ENCODE measurements at places on chromosomes 3 and 15. TPM values are rescaled to one million over a fixed set of nuclear protein-coding genes. Genes with fewer than 3 reads are reported as not detected.

GRCh38 chr3:57026944-57027343, 33.5 kb upstream of the SPATA12 start:
- H3K27ac ChIP-seq = no peak overlapping the region
- H3K36me3 ChIP-seq = no peaks in the 10 kb centered on the region
- no peaks in the 10 kb centered on the region for H3K4me1 ChIP-seq
- DNase-seq = no peak
- H3K4me3 ChIP-seq = no peak overlapping the region
- H3K27me3 ChIP-seq = no peaks in the 10 kb centered on the region

DNA sequence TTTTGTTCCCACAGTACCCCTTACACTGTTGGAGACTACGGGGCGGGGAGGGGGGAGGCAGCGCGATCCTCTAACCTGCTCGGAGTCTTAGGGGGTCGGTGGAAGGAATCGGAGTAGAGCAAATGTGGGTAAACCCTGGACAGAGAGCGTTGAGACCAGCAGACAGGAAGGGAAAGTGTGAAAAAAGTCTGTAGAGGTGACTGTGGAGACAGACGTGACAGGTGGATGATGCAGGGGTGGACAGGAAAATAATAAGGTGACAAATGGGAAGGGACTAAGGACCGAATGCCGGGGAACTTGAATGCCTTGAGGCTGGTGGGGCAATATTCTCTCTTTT, 424 bp downstream of the EAF2 start:
- DNase-seq = no peak
- H3K36me3 ChIP-seq = no peaks in the 10 kb centered on the region
- peak overlapping the region; percentile 86 for H3K4me3 ChIP-seq
- H3K4me1 ChIP-seq = no peaks in the 10 kb centered on the region

DNA sequence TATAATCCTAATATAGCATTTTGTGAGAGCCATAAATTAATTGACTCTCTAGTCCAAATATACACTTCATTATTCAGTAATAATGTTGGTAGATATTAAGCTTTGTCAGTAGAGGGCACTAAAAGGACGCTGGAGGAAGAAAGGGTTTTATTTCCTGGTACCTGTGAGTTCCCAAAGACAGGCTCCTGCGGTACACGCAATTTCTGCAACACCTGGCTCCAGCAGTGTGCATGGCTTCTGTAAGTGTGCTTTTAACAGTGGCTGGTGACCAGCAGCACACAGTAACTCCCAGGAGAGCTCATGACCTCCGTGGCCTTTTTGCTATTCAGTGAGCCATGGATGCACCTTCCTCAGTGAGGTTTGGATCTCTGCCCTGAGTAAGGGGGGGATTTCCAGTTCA, 338.3 kb upstream of the ZNF385D start:
- no peaks in the 10 kb centered on the region for H3K36me3 ChIP-seq
- H3K27me3 ChIP-seq = no peaks in the 10 kb centered on the region
- H3K4me1 ChIP-seq = no peaks in the 10 kb centered on the region
- H3K27ac ChIP-seq = no peak overlapping the region
- DNase-seq = no peak

DNA sequence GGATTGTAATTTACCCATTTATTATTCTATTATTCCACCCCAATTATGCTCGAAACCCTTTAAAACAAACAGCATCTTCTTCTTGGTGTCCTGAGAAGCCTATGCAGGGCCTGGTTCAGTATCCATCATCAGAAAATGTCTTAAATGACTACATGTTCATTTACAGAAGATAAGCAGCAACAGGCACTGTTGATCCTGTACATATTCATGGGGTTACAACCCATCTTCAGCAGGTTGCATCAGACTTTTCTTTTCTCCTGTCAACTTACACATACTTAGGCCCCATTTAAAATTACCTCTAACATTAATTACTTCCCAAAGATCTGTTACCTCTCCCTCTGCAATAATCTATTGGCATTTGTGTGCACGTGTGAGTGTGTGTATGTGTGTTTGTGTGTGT, 18.9 kb downstream of the TUSC7 start:
- no peak for DNase-seq
- H3K36me3 ChIP-seq = no peaks in the 10 kb centered on the region
- H3K27me3 ChIP-seq = no peaks in the 10 kb centered on the region
- H3K4me3 ChIP-seq = no peak overlapping the region
- no peak overlapping the region for H3K27ac ChIP-seq

- no peaks in the 10 kb centered on the region for H3K36me3 ChIP-seq
- DNase-seq = no peak
- H3K4me1 ChIP-seq = no peaks in the 10 kb centered on the region
- H3K27ac ChIP-seq = no peak overlapping the region
- H3K4me3 ChIP-seq = no peak overlapping the region
These were observed 8.5 kb upstream of the SLC24A5 start for GRCh38 chr15:48112242-48112641.

DNA sequence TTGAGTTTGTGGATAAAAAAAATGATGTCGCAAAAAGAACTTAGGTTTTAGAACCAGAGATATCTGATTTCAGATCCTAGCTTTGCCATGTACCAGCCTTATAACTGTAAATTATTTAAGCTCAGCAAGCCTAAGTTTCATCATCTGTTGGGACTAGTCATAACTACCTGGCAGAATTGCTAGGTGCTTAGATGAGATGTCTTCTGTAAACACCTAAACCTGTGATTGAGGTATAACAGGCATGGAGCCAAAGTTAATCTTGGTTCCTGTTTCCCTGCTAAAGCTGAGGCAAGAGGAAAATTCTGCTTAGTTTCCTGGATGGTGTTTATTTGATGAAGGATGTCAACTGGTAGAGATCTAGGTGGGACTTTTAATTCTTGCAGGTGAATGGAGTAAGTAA, 331.3 kb upstream of the RBMS3 start:
- H3K27me3 ChIP-seq = no peaks in the 10 kb centered on the region
- no peak overlapping the region for H3K4me3 ChIP-seq
- no peak overlapping the region for H3K27ac ChIP-seq
- DNase-seq = no peak
- H3K4me1 ChIP-seq = no peaks in the 10 kb centered on the region

DNA sequence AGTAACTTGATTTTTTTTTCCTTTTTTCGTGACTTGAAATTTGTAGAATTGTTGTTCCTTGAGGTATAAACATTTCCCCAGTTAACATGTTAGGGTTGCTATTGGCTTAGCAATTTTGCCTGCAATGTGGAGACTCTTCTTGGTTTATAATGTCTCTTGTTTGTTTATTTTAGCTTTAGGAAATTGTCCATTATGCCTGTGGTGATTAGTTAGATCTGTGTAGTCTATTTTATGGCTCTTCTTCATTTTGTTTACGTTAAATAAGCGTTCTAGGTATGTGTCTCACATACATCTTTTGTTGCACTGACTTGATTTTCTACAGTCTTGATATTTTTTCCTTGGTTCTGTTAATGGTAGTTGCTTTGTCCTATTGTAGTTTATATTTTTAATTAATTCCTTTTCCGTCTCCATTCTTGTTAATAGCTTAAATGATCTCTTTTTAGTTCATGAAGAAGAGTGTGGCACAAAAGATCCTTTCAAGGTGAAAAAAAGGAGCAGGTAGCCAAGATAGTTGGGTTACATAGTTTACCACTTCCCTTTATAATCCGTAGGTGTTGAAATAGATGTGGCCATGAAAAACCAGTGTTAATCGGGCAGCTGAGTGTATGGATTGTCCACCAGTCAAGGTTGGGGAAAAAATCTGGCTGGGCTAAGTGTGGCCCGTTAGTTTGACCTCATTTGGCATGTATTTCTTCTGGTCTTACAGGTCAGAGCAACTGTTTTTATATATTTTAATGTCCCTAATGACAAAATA, 12.1 kb downstream of the IQGAP1 start:
- peak overlapping the region; percentile 19 for H3K4me3 ChIP-seq
- no peaks in the 10 kb centered on the region for H3K36me3 ChIP-seq
- no peak for DNase-seq
- no peaks in the 10 kb centered on the region for H3K27me3 ChIP-seq
- peaks cover 21% of the 10 kb centered on the region for H3K4me1 ChIP-seq

DNA sequence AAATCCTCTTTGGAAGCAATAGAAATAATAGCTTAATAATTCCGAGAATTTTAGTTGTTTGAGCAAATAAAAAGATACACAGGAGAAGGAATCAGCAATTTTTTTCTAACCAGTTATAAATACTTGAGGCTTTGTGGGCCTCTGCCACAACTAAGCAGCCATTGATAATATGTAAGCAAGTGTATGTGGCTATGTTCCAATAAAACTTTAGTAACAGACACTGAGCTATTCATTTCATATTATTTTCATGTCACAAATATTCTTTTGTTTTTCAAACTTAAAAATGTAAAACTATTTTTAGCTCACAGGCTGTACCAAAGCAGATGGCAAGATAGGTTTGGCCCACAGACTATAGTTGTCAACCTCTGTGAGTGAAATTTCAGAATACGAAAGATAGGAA, 85.7 kb downstream of the MSL2 start:
- no peaks in the 10 kb centered on the region for H3K27me3 ChIP-seq
- H3K4me1 ChIP-seq = no peaks in the 10 kb centered on the region
- no peak overlapping the region for H3K4me3 ChIP-seq
- no peak overlapping the region for H3K27ac ChIP-seq
- H3K36me3 ChIP-seq = no peaks in the 10 kb centered on the region

DNA sequence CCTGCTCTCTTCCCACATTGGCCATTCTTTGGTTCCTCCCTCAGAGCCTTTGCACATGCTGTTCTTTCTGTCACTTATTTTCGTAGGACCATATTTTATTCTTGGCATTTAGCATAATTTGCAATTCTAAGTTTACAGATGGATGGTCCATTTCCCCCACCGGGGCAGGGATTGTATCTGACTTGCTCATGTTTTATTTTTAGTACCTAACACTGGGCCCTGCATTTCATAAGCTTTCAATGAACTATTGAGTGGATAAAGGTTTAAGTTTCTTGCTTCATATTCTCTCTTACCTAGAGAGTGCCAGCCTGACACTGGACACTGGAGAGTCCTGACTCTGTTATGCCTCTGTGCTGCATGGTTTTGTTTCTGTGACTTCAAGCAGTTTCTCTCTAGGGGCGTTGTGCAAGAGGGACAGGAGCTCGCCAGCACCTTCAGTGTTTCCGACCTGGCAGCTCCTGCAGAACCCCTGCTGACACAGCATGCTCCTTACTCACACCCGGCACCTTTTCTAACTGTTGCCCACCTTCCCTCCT, 87.4 kb downstream of the FLNB start:
- H3K4me1 ChIP-seq = no peaks in the 10 kb centered on the region
- H3K27ac ChIP-seq = no peak overlapping the region
- H3K27me3 ChIP-seq = no peaks in the 10 kb centered on the region
- no peaks in the 10 kb centered on the region for H3K36me3 ChIP-seq

- H3K27me3 ChIP-seq = no peaks in the 10 kb centered on the region
- no peaks in the 10 kb centered on the region for H3K36me3 ChIP-seq
- H3K4me3 ChIP-seq = no peak overlapping the region
- no peak overlapping the region for H3K27ac ChIP-seq
- no peak for DNase-seq
- no peaks in the 10 kb centered on the region for H3K4me1 ChIP-seq
These were observed 35.1 kb upstream of the PTPRG start for GRCh38 chr3:61526308-61526707.

DNA sequence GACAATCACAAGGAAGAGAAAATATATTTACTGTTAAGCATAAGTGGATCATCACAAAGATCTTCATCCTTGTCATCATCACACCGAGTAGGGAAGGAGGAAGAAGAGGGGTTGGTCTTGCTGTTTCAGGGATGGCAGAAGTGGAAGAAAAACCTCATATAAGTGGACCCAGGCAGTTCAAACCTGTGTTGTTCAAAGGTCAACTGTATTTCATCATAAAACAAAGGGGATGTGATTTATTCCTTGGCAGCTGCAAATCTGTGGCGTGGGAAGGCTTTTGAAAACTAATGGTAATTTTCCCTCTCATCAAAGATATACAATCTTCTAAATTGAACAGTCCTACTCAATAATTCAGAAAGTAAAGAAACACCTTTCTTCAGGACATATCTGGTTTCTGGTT, 129.9 kb upstream of the ABI3BP start:
- no peaks in the 10 kb centered on the region for H3K4me1 ChIP-seq
- no peak for DNase-seq
- H3K4me3 ChIP-seq = no peak overlapping the region
- H3K36me3 ChIP-seq = no peaks in the 10 kb centered on the region
- no peaks in the 10 kb centered on the region for H3K27me3 ChIP-seq

DNA sequence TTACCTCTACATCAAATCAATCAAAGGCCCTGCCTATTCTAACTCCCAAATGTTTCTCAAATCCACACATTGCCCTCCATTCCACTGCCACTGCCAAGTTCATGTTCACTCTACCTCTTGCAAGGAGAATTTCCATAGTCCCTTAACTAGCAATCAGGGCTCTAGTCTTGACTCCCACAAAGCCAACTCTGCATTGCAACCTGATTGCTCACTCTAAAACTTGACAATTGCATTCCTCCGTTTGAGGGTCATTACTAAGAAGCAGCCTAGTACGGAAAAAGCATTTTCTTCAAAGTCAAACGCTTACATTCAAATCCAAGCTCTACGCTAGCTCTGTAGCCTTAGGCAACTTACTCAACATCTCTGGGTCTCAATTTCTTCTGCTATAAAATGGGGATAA, 1.2 kb downstream of the CPA3 start:
- no peak overlapping the region for H3K4me3 ChIP-seq
- no peaks in the 10 kb centered on the region for H3K36me3 ChIP-seq
- DNase-seq = no peak
- no peak overlapping the region for H3K27ac ChIP-seq
- no peaks in the 10 kb centered on the region for H3K4me1 ChIP-seq

- no peaks in the 10 kb centered on the region for H3K4me1 ChIP-seq
- H3K27ac ChIP-seq = peak overlapping the region; percentile 93
- H3K36me3 ChIP-seq = no peaks in the 10 kb centered on the region
- H3K4me3 ChIP-seq = peak overlapping the region; percentile 97
These were observed 1.0 kb downstream of the RFX7 start for GRCh38 chr15:56242576-56243162.

GRCh38 chr3:109644746-109645145, 307.4 kb upstream of the DPPA4 start:
- no peak overlapping the region for H3K27ac ChIP-seq
- H3K27me3 ChIP-seq = no peaks in the 10 kb centered on the region
- no peaks in the 10 kb centered on the region for H3K36me3 ChIP-seq
- H3K4me3 ChIP-seq = no peak overlapping the region
- no peak for DNase-seq

GRCh38 chr3:181917027-181917426, 205.3 kb downstream of the SOX2 start:
- no peak overlapping the region for H3K4me3 ChIP-seq
- no peak for DNase-seq
- H3K36me3 ChIP-seq = no peaks in the 10 kb centered on the region
- H3K27ac ChIP-seq = no peak overlapping the region
- no peaks in the 10 kb centered on the region for H3K27me3 ChIP-seq
- no peaks in the 10 kb centered on the region for H3K4me1 ChIP-seq

GRCh38 chr3:136120373-136121348, 75.5 kb downstream of the MSL2 start:
- H3K27me3 ChIP-seq = no peaks in the 10 kb centered on the region
- no peak overlapping the region for H3K27ac ChIP-seq
- DNase-seq = no peak

GRCh38 chr15:33159726-33160453, 34.6 kb downstream of the FMN1 start:
- DNase-seq = no peak
- no peak overlapping the region for H3K4me3 ChIP-seq
- H3K36me3 ChIP-seq = no peaks in the 10 kb centered on the region

GRCh38 chr15:74053517-74053916, 28.8 kb downstream of the GOLGA6A start:
- no peaks in the 10 kb centered on the region for H3K27me3 ChIP-seq
- peak overlapping the region; percentile 28 for H3K27ac ChIP-seq
- H3K4me1 ChIP-seq = no peaks in the 10 kb centered on the region

Gene CFAP91
- total RNA-seq = 58.4 TPM

Gene SEMA7A
- total RNA-seq = 0.29 TPM

Gene CCDC14
- 98.4 TPM for total RNA-seq

Gene KNG1
- not detected for total RNA-seq

Gene DNAH12
- 0.77 TPM for total RNA-seq

Gene TRAT1
- 3.5 TPM for total RNA-seq

Gene CLEC3B
- total RNA-seq = 61.8 TPM

Gene TMEM212
- not detected for total RNA-seq

Gene POU1F1
- not detected for total RNA-seq
